ENCODE measurements at places on chromosomes 12 and 14. TPM values are rescaled to one million over a fixed set of nuclear protein-coding genes. Genes with fewer than 3 reads are reported as not detected.

- DNase-seq = no peak
- no peaks in the 10 kb centered on the region for H3K36me3 ChIP-seq
- H3K4me3 ChIP-seq = no peak overlapping the region
Measured at GRCh38 chr12:3311027-3311402, 180.0 kb upstream of the PRMT8 start.

GRCh38 chr12:123976227-123976826 lies 3.3 kb downstream of the ZNF664 start:
- no peaks in the 10 kb centered on the region for H3K27me3 ChIP-seq
- no peak overlapping the region for H3K4me3 ChIP-seq
- peaks cover 17% of the 10 kb centered on the region for H3K4me1 ChIP-seq
- H3K27ac ChIP-seq = no peak overlapping the region
- no peak for DNase-seq
- H3K36me3 ChIP-seq = no peaks in the 10 kb centered on the region

Gene OR6C3
- not detected for total RNA-seq

Gene PTPRQ
- total RNA-seq = not detected
